T-helper 2 cell (primary cell): ENCODE measurements at places on chromosomes 4 and X.

DNA sequence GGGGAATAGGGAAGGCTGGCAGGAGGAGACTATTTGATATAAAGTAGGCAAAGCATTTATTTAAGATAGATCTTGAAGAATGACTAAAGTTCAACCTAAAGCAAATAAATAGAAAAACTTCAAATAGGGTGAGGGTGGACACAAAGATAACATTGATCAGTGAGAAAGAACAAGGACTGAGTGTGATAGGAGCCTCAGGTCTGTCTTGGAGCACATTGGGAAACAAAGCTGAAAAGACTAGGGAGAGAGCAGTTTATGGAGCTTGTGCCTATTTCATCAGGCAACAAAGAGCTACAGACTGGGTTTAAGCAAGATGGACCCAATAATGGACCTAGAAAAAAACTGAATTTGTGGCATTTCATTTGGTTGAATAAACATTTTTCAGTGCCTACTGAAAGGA lies 425.6 kb downstream of the SMARCA1 start:
- no peak for DNase-seq

- DNase-seq, result no peak
These were observed 219.4 kb downstream of the NKX6-1 start for GRCh38 chr4:84279678-84280077.

GRCh38 chr4:161791796-161792556 lies 371.8 kb downstream of the FSTL5 start:
- DNase-seq, result no peak

GRCh38 chr4:19239565-19239964 lies 1012.1 kb upstream of the SLIT2 start:
- DNase-seq, result no peak

- no peak for DNase-seq
These were observed 36.9 kb upstream of the RASGEF1B start for GRCh38 chr4:81508411-81509185.
